ENCODE measurements at places on chromosomes 16 and 17.

GRCh38 chr17:9833922-9834321, 8.2 kb downstream of the GLP2R start:
- DNase-seq, result no peak

GRCh38 chr16:5077304-5077703, 5.7 kb downstream of the ALG1 start:
- no peak for DNase-seq

- no peak for DNase-seq
These were observed 18.3 kb upstream of the TOM1L1 start for GRCh38 chr17:54882371-54882770.

GRCh38 chr17:10745231-10745630, 15.4 kb upstream of the TMEM220 start:
- no peak for DNase-seq

DNA sequence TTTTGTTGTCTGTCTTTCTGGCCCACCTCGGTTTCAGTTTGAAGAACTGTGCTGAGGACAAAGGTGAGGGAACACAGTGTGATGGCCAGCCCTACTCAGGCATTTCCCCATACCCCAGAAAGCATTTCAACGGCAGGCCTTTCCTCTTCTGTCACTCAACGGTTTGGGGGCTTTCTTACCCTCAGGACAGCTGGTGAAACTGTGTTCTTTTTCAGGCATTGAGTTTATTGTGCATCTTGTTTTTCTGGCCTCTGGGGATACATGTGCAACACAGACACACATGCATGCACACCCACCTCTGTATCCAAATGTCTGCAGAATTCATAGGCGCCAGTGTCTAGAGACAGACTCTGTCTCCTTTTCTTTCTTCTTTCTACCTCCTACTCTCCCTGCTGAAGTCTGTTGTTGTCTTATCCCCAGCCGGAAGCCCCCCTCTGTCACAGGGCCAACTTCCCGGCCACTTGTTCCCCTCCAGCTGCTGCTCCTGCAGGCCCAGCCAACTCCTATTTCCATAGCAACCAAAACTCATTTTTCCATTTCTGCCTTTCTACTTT, 17.0 kb downstream of the CHD9 start:
- DNase-seq, result no peak

- no peak for DNase-seq
These were observed 1.0 kb upstream of the CPD start for GRCh38 chr17:30377574-30378240.

DNA sequence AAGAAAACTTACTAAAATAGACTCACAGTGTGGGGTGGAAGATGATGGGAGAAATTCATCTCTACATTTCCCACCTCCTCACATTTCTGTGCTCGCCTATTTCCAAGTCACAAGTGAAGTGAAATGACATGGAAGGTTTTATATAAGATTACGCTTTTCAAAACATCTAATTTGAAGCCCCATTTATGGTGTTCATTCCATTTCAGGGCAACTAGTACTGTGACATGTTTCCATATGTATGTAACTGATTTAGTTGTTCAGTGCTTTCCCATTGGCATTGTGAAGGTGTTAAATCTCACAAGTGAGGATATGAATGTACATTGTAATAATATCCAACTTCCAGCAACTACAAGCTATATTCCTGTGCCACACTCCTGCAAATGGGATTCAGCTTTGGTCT, 1174.8 kb downstream of the CDH11 start:
- DNase-seq, result no peak

GRCh38 chr16:84463221-84463620, 41.2 kb downstream of the MEAK7 start:
- no peak for DNase-seq

GRCh38 chr17:8368193-8368592, 8.3 kb downstream of the KRABD2 start:
- DNase-seq, result no peak

DNA sequence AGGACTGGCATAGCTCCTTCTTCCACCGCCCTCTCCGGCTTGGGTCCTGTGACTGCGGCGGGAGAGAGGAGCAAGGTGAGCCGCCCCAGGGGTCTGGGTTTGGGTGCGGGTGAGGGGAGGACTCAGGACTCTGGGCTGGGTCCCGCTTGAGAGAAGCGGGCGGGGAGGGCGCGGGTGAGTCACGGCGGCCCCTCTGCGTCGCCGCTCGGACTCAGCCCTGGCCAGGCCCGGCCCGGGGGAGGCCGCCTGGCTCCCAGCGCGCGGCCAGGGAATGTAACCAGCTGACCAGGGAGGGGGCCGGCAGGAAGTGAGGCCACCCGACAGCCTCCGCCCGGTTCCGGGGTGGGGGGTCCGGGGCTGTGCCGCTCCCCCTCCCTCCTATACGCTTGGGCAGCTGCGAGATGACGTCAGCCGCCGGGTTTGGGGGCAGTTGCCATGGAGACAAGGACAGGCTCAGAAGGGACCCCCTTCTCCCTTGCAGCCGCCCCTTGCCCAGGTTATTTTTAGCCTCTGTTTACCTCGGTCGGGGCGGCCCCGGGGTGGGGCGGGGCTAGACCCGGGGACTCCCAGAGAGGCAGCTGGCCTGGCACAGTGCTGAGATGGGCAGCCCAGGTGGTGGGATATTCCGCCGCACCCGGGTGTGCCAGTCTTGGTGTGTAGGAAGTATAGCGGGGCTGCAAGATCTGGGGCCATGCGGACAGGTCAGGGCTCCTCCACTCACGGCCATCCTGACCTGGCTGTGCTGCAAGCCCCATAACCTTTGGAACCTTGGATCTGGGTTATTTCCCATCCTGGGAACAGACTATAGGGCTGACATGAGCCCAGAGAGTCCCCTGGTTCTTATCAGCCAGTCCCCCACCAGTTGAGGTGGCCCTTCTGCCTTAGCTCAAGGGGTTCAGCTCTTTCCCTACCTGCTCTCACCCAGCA, 1.6 kb downstream of the RIPOR1 start:
- no peak for DNase-seq

DNA sequence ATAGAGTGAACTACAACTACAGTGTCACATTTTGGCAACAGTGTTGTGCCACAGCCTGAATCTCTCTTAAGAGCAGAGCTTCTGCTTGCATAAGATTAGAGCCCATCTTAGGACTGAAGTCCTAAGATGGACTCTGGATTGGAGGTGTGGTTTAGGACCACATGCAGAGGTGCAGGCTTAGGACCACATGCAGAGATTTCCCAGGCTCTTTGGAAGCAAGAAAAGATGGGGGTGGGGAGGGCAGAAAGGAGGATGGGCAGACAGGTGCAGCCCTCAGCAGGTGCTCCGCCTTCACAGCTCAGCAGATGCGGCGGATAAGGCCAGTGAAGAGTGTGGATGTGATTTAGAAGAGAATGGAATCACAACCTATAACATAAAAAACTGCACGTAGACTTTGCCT, 128.7 kb downstream of the TANGO6 start:
- DNase-seq, result no peak

DNA sequence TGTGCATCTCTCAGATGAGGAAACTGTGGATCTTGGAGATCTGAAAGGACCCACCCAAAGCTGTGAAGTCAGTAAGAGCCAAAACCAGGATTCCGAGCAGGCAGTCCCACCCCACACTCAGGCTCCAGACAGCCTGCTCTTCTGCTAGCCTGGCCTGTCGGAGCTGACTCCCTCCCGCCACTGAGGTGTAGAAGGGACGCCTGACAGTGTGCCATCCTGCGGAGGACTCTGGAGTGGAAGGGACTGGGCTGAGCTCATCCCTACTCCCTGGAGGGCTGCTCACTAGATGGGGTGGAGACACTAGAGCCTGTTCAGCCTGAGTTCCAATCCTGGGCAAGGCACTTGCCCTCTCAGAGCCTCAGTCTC, 36.0 kb downstream of the WFDC1 start:
- no peak for DNase-seq

DNA sequence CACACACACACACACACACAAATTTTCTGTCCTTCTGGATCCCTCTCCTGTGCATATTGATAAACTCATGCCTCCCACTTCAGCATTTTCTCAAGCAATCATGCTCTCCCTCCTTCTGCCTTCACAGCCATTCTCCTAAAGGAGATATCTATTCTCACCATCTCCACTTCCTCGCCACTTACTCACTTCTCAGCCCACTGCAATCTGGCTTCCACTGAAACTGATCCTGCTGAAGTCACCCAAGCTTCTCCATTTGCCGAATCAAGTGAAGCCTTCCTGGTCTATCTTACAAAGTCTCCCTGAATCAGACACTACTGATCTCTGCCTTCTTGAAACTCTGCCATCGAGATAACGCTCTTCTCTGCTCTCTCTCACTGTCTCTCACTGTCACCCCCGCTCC, 54.0 kb upstream of the GNAO1 start:
- no peak for DNase-seq

- no peak for DNase-seq
These were observed 38.6 kb downstream of the FOXL1 start for GRCh38 chr16:86616906-86617305.

DNA sequence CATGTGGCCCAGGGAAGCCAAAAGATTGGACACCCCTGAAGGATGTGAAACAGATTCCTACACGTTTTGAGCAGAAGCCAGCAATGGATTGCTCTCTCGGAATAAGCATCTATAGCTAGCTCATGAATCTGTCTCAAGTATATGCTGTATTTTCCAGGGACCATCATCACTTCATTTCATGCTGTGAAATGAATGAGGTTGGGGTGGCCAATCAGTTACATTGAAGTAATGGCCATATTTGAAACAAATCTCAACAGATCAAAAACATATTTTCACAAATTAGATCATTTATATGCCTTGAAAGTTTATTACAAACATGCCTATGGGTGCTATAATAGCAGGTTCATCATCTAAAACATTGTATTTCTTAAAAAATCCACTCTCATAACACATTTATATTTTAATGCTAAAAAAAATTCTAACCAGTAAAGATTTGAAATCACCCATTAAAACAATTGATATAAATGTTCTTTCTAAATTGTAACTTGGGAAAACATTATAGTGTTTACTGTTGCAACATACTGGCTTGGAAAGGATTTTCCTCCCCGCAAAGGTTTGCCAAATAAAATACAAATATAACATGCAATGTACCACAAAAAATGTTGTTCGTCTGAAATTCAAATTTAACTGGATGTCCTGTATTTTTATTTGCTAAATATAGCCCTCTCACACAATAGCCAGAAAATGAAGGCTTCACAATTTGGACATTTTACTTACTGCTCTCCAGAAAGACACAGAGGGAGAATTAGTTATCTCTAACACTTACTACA, 743.6 kb downstream of the KCNJ2 start:
- DNase-seq, result no peak

- DNase-seq, result no peak
These were observed 13.6 kb downstream of the SMPD3 start for GRCh38 chr16:68434624-68435210.

DNA sequence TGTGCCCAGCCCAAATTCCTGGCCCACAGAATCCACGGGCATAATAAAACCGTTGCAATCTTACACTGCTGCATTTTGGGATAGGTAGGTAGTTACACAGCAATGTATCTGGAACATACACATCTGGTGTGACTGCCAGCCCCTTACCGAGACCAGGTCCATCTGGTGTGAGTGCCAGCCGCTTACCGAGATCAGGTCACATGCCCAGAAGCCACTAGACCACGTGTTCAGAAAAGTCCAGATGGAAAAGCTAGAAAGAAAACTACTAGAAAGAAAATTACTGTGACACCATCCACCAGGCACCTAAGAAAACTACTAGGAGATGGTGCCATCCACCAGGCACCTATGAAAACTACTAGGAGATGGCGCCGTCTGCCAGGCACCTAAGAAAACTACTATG, 19.4 kb downstream of the PIK3R5 start:
- no peak for DNase-seq

DNA sequence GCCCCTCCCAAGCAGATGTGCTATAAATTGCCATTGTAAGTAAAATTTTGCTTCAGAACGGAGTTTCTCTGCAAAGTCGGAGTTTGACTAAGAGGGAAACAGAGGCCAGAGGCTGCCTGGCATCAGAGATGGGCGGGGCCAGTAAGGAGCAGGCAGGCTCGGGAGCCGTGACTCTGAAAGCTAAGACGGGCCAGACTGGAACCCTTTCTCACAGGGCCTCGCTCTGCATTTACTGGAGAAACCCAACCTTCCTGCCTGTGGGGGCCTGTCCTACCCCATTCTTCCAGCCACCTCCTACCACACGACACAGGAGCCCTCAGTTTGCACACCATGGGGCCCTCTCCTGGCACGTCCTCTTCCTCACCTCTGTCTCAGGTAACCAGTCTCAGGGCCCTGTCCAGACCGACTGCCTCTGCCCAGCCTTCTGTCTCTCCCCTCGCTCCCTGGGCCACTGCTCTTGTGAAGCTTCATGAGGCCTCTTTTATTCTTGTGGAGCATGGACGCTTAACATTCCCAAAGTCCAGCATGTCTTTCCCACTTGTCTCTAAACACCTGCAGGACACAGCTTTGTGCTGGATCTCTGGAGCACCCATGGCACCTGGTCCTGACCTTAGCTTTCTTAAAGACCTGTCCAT, 48.4 kb upstream of the ACSF3 start:
- no peak for DNase-seq

- no peak for DNase-seq
These were observed 191.4 kb upstream of the CDH5 start for GRCh38 chr16:66175058-66175457.

GRCh38 chr16:49012961-49013726, 268.5 kb downstream of the CBLN1 start:
- DNase-seq, result no peak

DNA sequence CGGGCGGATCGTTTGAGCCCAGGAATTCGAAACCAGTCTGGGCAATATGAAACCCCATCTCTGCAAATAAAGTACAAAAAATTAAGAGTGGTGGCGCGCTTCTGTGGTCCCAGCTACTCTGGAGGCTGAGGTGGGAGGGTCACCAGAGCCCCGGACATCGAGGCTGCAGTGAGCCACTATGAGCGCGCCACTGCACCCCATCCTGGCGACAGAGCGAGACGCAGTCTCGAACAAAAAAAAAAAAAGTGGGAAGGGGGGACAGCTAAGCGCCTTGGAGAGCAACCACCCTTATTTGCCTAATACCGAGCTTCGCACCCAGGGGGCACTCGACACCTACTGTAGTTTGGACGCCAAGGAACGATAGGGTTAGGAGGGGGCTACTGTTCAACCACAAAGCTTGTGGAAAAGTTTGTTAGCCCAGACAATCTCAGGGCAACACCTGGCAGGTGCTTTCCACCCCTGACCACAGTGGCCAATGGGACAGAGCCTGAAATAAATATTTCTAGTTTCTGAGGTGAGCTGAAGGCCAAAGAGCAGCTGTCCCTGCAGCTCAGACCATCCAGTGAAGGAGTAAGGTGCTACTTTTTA, 847 bp upstream of the PSMC3IP start:
- DNase-seq, result peak; percentile 65

- no peak for DNase-seq
These were observed 418 bp downstream of the SOCS3 start for GRCh38 chr17:78359321-78359996.

GRCh38 chr16:74582970-74583369, 23.9 kb downstream of the GLG1 start:
- no peak for DNase-seq

DNA sequence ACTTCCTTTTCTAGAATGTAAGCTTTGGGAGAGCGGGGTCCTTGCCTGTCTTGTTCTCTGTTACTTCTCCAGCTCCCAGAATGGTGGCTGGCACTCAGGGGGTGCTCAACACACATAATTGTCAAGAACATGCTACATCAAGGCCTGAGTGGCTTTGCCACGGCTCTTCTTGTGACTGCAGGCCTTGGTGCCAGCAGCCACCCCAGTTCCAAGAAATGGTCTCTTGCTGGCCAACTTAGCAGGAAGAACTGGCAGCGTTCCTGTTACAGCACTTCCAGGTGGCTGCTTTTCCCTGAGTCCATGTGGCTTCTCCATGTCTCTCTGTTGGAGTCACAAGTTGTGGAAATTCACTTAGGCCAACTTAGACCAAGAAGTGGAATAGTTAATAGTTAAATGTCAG, 36.1 kb downstream of the PRKCB start:
- no peak for DNase-seq
